Muscle of arm (tissue), 14 donors: ENCODE measurements at places on chromosomes 11 and 22.

DNA sequence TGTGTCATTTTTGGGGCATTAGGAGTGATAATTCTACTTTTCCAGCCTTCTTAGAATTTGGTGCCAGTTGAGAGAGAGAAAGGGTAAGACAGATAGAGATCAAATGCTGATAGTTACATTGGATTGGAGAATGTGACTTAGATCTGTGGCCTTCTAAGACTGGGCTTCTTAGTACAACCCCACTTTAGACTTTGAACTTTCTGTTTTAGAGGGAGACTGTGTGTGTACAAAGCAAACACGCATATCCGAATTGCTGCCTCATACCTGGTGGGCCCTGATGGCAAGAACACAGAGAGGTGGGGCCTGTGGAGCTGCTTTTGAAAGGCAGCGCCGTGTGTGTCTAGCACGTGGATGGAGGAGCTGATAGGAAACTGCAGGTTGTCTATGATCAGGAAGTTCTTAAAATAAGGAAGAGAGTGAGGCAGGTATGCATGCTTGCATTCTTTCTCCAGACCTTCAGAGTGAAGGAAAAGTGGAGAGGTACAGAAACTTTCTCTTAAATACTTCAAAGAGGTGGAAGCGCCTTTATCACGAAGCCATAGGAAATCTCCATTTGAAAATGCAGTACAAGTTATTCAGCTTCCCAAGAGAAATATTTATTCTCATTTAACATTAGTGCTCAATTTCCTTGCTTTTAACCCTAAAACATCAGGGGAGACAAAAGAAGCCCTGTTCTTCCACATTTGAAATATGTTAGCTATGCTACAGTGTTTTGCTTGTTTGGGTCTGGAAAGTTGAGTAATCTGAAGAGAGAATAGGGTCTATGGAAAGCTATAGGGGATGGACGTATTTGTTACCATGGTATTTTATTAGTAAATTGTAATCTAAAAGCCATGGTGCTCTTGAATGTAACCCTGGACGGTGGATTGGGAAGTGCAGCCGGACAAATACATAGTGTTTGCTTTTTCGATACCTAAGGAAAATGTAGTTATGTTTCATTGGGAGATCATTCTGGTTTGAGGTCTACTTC lies 13.7 kb downstream of the PDHX start:
- no peak for DNase-seq

- no peak for DNase-seq
Measured at GRCh38 chr11:17206463-17206862, 1.3 kb downstream of the PIK3C2A start.

GRCh38 chr11:128553662-128554362 lies 33.5 kb downstream of the ETS1 start:
- peak; percentile 81 for DNase-seq

DNA sequence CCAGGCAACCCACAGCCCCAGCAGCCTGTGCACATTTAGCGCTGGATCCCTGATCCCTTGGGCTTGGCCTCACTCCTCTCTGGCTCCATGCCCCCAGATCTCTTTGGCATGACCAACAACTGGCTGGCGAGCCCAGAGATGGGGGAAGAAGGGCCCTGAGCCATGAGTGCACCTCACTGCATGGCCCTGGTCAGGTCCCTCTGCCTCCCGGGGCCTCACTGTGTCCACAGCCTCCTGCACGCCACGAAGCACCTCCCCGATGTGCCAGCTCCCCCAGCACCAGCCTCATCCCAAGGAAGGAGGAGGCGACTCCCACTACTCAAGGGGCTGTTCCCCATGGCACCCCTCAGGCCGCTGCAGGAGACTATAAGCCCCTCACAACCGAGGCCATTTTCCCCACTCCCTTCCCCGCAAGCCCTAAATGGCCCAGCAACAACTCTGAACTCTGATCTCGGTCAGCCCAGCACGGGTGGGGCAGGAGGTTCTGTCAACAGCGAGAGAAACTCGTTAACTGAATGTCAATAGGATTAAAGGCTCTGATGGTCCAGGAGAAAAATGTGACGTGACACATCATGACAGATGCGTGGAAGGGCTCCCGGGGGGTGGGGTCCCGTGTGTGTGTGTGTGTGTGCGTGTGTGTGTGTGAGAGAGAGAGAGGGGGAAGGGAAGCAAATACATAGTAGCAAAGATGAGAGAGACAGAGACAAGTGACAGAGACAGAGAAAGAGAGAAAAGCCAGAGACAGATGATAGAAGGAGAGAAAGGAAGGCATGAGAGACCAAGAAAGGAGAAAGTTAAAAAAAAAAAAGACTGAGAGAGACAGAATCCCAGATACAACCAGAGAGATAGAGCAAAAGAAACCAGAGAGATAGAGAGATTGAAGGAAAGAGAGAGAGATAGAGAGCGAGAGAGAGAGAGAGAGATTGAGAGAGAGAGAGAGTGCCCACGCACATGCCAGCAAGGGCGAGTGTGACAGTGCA lies 28.4 kb upstream of the SYT7 start:
- DNase-seq: no peak

DNA sequence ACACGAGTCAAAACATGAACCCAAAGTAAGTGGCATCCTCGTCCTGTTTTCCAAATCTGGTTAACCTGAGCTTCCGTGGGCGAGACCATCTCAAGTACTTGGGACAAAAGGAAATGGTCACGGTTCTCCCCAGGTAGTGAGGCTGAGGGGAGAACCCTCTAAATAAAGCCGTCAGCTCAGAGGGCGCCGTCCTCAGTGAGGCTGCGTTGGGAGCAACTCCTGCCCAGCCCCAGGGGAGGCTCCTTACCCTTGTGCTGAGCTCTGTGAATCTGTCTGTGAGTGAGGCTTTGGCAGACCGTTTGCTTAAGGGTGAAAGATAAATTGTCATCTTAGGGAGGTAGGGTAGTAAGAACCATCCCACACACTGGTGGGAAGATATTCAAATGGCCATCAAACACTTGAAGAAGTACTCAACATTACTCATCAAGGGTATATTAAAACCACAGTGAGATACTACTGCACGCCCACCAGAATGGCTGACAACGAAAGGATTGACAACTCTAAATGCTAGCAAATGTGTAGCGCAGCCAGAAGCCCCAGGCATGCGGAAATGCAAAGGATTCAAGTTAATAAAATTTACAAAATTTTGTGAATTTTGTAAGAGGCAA lies 321.0 kb downstream of the TBC1D22A start:
- no peak for DNase-seq

- DNase-seq: no peak
Measured at GRCh38 chr22:23079814-23080521, 9.6 kb downstream of the GNAZ start.

DNA sequence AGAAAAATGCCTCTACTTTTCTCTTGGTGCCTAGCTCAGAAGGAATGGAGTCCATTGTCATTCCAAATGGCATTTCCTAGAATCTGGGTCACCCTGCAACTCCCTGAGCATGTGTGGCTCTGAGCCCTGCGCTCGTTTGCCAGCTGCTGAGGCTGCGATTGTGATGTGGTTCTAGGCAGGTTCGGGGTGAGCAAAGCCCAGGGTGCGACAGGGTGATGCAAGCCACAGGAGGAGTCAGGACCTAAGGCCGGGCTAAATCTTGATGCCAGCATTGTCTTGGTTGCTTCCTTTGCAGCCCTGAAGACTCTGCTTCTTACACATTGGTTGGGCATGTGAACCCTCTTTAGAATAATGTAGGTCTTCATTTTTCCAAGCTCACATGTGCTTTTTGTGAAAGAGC lies 131.0 kb downstream of the MORC2 start:
- no peak for DNase-seq

DNA sequence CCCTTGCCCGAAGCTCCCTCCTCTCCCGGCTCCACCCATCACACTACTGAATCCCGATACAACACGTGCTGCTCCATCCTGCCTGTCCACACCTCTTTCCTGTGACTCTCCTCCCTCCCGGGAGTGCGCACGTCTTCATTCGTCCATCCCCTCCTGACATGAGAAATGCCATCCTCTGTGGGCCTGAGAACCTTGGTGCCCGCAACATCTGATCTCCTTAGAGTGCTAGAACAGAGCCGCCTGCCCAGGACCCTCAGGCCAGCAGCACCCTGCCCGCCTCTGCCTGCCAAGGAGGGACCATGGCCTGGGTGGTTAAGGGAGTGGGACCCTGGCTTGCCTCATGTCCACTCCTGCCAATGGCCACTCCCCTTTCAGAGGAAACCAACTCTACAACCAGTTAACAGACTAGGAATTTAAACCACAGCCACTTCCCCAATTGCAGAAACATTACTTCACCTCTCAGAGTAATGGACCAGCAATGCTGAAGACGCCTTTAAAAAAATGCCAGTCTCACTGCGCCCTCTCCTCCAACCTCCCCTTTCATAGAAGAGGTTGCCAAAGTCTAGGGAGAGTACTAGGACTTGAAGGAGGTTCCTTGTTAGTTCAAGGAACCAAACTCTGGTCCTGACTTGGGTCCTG lies 466.3 kb downstream of the OPCML start:
- DNase-seq: no peak

DNA sequence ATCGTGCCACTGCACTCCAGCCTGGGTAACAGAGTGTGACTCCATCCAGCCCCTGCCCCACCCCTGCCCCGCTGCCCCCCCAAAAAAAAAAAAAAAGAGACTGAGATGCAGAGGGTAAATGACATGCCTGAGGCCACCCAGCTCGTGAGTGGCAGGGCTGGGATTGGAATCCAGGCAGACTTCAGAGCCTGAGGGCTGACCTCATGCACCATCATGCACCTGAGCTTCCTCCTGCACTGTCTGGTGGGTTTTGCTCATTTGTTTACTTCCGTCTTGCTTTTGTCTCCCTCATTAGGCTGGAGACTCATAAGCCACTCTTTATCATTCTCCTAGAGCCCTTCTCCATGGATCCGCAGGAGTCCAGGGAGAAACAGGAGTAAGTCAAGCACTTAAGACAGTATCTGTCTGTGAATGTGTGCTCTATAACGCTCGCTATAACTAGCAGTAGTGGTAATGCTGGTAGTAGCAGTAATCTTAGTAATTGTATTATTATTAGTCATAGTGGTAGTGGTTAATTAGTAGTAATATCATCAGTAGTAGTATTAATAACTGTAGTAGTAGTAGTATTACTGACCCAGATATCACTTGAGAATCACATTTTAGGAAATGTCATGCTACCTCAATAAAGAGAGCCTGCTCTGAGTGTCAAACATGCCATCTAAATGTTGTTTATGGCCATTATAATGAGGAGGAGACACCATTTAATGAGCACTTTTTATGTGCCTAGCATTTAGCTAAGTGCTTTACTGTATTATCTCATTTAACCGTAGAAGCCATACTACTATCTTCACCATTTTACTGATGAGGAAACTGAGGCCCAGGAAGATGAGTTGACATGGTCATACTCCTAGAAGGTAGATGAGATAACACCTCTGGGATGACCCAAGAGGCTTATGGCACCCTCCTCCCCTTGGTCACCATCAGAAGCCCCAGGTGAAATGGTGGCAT lies 85.0 kb downstream of the NAT10 start:
- no peak for DNase-seq

DNA sequence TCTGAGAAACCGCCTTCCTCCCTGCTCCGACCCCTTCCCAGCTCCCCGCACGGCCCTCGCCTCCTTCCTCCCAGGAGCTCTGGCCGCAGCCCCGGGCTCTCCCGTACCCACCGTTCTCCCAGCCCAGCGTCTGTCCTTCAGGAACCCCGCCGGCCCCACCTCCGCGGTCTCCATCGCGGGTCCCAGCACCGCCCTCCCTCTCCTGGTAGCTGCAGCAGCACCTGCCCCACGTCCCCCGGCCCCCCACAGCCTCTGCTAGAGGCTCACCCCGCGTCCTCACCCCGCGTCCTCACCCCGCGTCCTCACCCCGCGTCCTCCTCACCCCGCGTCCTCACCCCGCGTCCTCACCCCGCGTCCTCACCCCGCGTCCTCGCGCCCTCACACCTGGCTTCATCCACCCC lies 85.9 kb downstream of the WNT7B start:
- no peak for DNase-seq

DNA sequence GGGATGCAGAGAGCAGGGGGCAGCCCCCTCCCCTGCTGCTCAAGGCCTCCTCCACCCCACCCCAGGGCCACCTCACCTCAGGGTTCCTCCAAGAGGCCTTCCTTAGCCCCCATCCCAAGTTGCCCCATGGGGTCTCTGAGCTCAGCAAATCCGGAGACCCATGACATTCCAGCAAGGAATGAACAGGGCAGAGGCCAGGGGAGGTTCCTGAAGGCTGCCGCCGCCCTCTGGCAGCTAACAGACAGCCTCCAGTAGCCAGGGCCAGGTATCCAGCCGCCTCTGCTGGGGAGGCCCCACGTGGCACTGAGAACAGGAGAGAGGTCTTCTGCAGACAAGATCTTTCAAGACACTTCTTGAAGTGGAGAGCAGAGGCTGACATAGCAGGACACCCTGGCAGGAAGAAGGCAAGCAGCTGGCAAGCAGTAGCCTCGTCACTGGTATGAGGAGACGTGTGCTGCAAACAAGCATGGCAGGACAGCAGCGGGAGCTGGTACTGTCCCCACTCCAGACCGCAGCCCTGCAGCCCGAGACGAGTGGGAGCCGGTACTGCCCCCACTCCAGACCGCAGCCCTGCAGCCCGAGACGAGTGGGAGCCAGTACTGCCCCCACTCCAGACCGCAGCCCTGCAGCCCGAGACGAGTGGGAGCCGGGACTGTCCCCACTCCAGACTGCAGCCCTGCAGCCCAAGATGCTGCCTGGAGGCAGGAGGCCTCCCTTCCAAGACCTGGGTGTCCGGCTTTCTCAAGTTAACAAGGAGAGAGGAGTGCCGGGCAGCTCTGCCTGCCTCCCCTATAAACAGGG lies 190.6 kb downstream of the IGLL1 start:
- DNase-seq: no peak

DNA sequence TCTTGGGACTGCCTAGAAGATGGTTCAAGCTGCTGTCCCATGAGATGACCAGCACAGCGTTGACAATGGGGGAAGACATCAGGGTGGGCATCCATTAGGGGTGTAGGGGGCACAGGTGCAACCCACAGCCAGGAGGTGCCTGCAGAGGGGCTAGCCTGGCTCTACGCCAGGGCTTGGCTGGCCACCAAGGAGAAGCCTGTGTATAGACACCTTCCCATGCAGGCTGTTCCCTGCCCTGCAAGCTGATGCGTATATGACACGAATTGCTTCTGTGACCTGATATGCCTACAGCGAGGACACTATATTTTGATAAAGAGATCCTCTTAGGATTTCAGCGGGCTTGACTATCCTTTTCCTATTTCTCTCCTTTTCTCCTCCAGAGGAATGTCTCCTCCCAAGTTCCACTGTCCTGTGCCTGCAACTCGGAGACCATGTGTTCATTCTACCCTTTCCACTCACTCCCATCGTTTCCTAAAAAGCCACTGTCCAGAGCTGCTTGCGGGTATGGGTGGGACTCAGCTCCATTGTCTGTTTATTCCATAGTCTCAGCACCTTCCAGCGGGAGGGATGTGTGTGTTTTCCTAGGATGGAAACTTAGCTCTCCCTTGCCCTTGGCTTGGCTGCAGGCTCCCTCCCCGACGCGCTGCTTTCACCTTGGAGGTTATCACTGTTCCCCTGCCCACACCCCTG lies 56.1 kb downstream of the ST14 start:
- no peak for DNase-seq

DNA sequence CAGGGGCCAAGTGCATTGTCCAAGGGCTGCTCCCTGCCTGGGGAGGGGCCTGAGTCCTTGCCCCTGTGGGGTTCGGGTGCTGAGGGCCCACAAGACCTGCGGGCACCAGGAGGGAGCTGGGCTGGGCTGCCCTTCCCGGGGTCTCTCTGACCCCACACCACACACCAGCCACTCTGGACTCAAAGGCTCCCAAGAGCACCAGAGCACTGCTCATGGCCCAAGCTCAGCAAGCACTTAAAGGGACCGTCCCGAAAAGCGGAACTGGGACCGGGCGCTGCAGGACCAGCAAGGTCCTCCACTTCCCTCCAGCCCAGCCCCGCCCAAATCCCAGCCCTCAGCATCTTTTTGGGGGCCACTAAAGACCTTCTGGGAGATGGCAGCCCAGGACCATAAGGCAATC lies 5.3 kb downstream of the LSP1 start:
- DNase-seq: no peak
